ENCODE measurements at places on chromosomes 13 and 19. TPM values are rescaled to one million over a fixed set of nuclear protein-coding genes. Genes with fewer than 3 reads are reported as not detected.

The SYDE1 gene
- total RNA-seq: 25.8 TPM

The CARD8 gene
- total RNA-seq: 88.2 TPM

The PEG3 gene
- total RNA-seq: 5.7 TPM

GRCh38 chr19:2906631-2907195 is 6.0 kb downstream of the ZNF57 start:
- H3K36me3 ChIP-seq: no peaks in the 10 kb centered on the region
- H3K27ac ChIP-seq: no peak overlapping the region
- H3K4me3 ChIP-seq: no peak overlapping the region
- H3K27me3 ChIP-seq: no peaks in the 10 kb centered on the region
- DNase-seq: no peak

GRCh38 chr13:100528353-100528752 is 60.2 kb downstream of the GGACT start:
- DNase-seq: no peak
- no peak overlapping the region for H3K27ac ChIP-seq
- H3K4me3 ChIP-seq: no peak overlapping the region
- no peaks in the 10 kb centered on the region for H3K4me1 ChIP-seq

GRCh38 chr13:99963816-99964339 is 7.7 kb downstream of the ZIC5 start:
- H3K27ac ChIP-seq: no peak overlapping the region
- peaks cover 17% of the 10 kb centered on the region for H3K4me1 ChIP-seq
- no peak for DNase-seq
- H3K36me3 ChIP-seq: no peaks in the 10 kb centered on the region

DNA sequence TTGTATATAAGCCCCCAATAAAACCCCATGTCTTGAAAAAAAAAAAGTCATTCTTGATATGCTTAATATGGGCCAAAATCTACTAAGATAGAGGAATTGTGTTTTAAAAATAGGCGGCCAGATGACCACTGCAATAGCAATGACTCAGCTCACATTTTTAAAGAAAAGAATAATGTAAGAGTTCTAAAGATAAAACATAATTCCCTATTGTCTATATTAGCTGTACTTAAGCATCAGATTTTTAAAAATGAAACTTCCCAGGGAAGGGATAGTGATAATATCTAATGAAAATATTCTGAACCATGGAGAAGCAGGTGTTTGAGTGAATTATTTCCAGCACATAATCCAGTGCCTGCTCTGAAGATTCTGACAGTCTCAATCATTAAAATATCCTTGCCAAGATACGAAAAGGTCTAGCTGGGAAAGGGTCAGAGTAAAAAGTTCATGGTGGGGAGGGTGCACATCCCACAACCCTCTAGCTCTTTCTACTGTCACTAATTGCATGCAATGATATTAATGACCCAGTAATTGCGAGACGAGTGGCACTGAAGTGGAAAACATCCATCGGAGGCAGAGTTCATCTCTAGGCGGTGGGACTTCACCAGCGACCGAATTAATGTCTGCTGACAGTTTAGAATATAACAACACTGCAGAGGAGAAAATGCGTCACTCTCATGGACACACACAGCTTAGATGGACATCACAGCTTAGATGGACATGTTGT is 31.6 kb downstream of the EFNB2 start:
- H3K4me1 ChIP-seq: peaks cover 12% of the 10 kb centered on the region
- H3K27me3 ChIP-seq: no peaks in the 10 kb centered on the region
- DNase-seq: no peak
- H3K36me3 ChIP-seq: no peaks in the 10 kb centered on the region
- no peak overlapping the region for H3K4me3 ChIP-seq

DNA sequence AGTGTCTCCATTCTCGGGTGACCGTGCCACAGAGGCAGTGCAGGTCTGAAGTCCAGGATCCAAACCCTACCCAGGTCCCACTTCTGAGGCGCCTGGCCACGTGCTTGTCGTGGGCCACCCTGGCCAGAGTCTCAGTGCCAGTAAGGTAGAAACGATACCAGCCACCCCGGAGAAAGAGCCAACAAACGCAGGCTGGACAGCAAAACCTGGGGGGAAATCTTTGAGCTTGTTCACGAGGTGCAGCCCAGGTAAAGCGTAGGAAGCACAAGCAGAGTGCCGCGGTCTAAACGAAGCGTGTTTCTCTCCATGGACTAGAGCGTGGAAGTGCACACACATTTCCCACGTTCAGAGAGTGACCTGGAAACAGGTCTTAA is 95.6 kb downstream of the ATP11A start:
- H3K4me3 ChIP-seq: no peak overlapping the region
- H3K4me1 ChIP-seq: peaks cover 41% of the 10 kb centered on the region
- peaks cover 12% of the 10 kb centered on the region for H3K36me3 ChIP-seq
- H3K27ac ChIP-seq: no peak overlapping the region

DNA sequence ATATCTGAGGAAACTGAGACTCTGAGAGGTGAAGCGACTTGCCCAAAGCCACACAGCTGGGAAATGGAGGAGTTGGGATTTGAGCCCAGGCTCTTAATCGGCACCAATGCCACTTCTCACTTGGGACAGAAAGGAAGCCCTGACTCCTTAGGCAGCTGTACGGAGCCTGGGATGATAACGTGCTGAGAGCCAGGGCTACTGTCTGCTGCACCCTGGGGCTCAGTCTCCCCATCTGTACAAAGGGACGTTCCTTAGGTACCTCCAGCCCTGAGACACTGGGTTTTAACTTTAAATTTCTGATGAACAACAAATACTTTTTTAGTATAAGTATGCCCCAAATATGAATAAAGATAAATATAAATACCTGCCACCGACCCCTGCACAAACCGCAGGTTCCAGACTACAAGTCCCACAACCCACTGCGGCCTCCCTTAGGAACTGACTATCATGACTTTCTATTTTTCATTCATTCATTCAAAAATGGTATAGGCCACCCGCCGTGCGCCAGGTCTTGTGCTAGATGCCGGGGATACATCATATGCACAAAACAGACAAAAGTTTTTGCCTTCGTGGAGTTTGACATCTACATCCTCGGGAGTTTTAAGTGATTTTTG is 776 bp upstream of the NCLN start:
- peak; percentile 83 for DNase-seq
- no peaks in the 10 kb centered on the region for H3K27me3 ChIP-seq
- H3K4me1 ChIP-seq: peaks cover 27% of the 10 kb centered on the region
- H3K36me3 ChIP-seq: no peaks in the 10 kb centered on the region
- peak overlapping the region; percentile 83 for H3K27ac ChIP-seq
